ENCODE measurements at places on chromosomes 7 and 10. TPM values are rescaled to one million over a fixed set of nuclear protein-coding genes. Genes with fewer than 3 reads are reported as not detected.

The SEMA3C gene
- under 0.01 TPM for total RNA-seq

The BLNK gene
- total RNA-seq: not detected

The AOAH gene
- total RNA-seq: 0.51 TPM

The RPEL1 gene
- 0.13 TPM for total RNA-seq

The MKX gene
- not detected for total RNA-seq

The CDC14C gene
- not detected for total RNA-seq

The UPK3B gene
- 0.38 TPM for total RNA-seq

The CFAP70 gene
- 0.13 TPM for total RNA-seq

The HOXA10 gene
- 2.3 TPM for total RNA-seq

DNA sequence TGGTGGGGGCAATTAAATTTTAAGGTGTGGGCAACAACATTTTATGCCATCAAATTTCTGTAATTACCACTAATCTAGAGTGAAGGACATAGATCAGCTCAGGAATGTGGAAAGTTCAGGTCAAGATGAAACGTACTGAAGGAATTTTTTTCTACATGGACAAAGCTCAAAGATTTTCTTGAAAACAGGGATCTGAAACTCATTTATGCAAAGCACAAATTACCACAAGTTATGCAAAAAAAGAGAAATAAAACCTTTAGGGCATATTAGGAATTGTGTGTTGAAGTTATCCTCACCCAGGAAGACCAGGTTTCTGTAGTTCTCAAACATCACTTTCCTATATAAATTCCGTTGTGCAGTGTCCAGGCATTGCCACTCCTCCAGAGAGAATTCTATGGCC lies 18.9 kb downstream of the ZNF680 start:
- DNase-seq: no peak

DNA sequence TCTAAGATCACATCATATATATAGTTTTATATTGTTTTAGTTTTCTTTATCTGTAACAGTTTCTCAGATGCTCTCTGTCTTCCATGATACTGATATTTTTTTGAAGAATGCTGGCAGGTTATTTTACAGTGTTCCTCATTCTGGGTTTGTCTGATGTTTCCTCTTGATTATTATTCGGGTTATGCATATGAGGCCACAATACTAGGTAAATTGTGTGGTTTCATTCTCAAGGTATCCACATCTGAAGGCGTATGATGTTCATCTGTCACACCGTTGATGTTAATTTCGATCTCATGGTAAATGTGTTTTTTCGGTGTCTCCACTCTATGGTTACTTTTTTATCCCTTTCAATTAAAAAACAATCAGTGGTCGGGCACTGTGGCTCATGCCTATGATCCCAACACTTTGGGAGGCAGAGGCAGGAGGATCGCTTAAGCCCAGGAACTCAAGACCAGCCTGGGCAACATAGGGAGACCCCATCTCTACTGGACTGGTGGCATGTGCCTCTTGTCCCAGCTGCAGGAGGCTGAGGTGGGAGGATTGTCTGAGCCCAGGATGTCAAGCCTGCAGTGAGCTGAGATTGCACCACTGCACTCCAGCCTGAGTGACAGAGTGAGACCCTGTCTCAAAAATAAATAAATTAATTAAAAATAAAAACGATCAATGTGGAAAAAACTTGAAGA lies 108.9 kb downstream of the TPST1 start:
- no peak for DNase-seq

GRCh38 chr7:94056796-94057207 lies 52.6 kb upstream of the BET1 start:
- DNase-seq: no peak

DNA sequence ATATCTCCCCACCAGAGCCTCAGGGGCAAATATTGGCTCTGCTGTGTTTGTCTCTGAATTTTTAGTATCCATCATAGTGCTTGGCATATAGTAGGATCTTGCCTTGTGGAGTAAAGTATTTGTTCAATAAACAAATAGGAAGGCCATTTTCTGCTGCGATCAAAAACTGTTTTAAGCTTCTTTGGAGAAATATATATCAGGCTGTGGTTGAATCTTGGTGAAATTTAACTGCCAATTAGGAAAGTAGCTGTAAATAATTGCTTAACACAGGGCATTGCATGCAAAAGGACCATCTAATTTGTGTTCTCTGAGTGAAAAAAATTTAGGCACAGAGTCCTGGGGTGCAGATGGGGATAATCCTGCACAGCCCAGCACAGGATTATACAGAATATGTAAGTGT lies 15.1 kb downstream of the VCL start:
- no peak for DNase-seq

All from dermis microvascular lymphatic vessel endothelial cell (primary cell).